Astrocyte of the spinal cord (primary cell): ENCODE measurements at places on chromosomes 1 and 21.

- no peak for DNase-seq
Measured at GRCh38 chr1:26666855-26667254, 29.0 kb upstream of the ARID1A start.

DNA sequence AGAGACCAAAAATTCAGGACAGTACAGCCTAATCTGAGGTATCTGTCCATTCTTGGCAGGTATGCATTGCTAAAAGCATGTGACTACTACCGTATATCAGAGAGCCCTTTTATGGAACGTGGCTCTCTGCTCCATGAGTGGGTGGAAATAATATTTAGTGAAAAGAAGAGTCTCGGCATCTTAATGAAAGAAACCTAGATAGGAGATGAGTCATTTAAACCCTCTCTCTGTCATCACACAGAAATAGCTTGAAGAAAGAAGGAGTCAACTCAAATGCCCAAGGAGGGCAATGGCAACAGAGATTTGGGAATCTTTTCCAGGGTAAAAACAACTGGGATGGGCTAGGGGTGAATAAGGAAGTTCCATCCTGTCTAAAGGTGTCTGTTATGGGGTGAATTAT lies 528.2 kb downstream of the SMYD3 start:
- no peak for DNase-seq

DNA sequence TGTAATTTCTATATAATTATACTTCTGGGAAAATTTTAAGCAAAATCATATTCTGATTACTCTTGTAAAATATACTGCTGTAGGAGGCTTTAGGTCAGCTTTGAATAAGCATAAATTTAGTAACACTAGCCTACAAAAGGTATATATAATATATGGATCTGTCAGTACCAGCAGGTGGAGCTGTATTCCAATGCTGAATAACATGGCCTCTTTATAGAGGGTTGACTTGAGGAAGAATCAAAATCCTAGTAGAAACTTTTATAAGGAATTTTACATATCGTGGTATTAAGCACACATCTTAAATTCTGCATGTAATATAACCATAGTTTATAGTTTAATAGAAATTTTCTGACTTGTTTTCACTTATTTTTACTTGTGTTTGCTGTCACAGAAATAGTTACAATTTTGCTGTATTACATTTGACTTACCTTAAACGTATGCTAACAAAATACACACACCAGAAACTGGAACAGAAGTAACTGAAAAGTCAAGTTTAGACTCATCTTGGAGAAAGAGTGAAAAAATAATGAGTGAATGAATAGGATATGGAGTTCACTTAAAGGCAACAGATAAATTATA lies 79.3 kb downstream of the HMCN1 start:
- DNase-seq = peak; percentile 79

- DNase-seq = peak; percentile 79
Measured at GRCh38 chr1:210400043-210400840, 71.5 kb downstream of the HHAT start.

DNA sequence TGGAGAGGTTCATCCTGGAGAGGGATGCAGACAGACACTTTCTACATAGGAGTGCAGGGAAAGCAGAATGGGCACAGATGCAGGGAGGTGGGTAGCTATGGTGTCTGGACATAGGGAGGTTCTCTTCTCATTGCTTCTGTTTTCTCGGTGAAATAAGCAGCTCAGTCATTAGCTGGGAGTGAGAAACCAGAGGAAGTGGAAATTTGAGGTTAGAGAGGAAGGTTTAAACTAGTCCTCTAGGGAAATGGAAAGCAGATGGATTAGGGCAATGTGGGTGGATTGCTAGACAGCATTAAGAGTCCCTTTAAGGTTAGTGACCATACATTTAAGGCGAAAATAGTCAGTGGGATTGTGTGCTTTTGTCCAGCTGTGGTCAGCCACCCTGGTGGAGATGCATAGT lies 39.6 kb downstream of the MPZL1 start:
- no peak for DNase-seq

- peak; percentile 73 for DNase-seq
Measured at GRCh38 chr1:109371341-109371739, 26.4 kb downstream of the SORT1 start.

DNA sequence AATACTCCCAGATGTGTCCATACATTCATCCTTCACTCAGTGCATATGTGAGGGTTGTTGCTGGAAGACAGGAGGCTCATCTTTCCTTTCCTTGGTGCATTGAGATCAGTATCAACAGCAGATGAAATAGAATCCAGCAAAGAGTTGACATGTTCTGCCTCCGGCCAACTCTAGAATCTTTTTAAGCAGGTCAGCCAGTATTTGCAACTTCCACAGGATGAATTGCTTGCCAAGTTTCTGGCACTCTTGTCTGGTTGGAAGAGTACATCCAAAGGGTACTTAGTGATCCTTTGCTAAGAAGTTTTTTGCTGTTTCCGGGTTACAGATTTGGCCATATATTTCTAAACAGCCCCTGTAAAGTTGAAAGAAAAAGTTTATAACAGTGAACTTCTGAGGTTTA lies 21.1 kb downstream of the SYNC start:
- DNase-seq = no peak

- no peak for DNase-seq
Measured at GRCh38 chr1:193614275-193614674, 427.9 kb upstream of the B3GALT2 start.

- DNase-seq = no peak
Measured at GRCh38 chr1:2462819-2463218, 13.3 kb upstream of the PLCH2 start.

GRCh38 chr1:226308166-226308722 lies 720 bp downstream of the LIN9 start:
- DNase-seq = peak; percentile 6

GRCh38 chr21:18499761-18500376 lies 96.3 kb upstream of the TMPRSS15 start:
- peak; percentile 65 for DNase-seq

DNA sequence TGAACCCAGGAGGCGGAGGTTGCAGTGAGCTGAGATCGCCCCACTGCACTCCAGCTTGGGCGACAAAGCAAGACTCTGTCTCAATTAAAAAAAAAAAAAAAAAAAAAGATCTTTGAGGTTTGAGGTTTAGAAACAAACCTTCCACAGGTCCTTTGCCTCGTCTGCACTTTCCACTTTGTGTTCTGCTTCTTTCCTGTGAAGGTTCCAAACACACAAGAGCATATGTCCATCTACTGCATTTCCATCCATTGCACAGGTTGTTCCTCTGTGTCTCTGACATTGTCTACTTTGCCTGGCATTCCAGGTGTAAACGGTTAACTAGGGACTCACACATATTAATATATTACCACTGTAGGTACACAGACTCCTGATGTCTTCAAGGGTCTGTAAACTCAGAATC lies 40.1 kb downstream of the DSTYK start:
- DNase-seq = no peak

- DNase-seq = no peak
Measured at GRCh38 chr1:81391125-81391828, 409.5 kb upstream of the ADGRL2 start.

- DNase-seq = no peak
Measured at GRCh38 chr1:102434421-102434820, 437.7 kb upstream of the OLFM3 start.

GRCh38 chr1:161096015-161096414 lies 2.1 kb upstream of the KLHDC9 start:
- no peak for DNase-seq

DNA sequence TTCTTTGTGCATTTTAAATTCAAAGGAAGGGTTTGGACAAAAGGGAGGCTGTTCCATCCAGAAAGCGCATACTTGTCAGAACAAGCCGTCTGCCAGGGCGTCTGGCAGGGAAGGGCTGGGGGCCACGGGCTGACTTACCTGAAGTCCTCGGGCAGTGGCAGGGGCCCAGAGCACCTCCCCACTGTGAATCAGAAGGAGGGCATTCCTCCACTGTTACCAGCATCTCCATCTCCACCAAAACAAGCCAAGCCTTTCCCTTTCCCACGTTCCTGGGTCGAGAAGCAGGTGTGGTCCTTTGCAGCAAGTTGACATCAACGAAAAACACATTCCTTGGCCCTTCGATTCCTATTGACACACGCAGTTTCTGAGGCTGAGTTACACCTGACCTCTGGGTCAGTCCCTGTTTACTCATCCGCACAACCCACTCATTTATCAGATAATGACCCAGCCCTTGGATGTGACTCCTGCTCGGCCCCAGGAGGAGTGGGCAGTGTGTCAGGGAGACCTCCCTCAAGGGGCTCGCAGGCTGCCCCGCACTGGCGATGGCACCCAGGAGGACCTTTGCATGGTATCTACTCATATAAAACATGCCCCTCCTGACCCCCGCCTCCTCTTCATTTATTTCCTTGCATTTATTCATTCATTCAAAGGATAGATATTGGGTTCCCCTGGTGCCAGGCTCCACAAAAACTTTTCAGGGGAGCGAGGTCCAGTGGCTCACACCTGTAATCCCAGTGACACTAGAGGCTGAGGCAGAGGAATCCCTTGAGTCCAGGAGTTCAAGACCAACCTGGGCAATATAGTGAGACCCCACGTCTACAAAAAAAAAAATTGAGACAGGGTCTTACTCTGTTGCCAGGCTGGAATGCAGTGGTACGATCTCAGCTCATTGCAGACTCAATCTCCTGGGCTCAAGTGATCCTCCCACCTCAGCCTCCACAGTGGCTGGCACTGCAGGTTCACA lies 60.2 kb downstream of the TOMM20 start:
- DNase-seq = peak; percentile 78

DNA sequence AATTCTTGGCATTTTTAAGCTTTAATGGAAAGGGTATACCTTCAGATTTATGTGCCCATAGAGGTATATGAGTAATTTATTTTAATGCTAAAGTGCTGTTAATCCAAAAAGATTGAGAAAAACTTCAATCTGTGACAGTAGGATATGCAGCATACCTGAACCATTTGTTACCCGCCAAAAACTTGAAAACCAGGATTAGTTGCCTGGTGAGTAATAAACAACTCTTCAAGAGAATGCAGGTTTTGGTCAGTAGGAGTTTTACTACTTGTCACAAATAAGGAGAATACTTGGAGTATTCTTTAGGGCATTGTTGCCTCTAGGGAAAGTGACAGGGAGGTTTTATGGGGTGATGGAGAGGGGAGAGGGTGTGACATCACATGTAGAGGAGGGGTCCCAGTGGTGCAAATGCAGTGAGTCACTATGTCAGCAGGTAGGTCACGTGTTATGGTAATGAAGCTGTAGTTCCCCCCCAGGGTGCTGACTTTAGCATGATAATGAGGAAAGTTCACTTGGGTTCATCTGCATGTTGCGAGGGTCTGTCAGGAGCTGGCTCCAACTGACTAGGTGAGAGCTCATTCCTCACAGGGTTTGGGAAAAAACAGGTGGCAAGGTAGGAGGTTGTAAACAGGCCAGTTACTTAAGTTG lies 23.1 kb downstream of the USP25 start:
- DNase-seq = no peak

GRCh38 chr21:36079010-36079649 lies 9.3 kb downstream of the CBR1 start:
- DNase-seq = no peak

DNA sequence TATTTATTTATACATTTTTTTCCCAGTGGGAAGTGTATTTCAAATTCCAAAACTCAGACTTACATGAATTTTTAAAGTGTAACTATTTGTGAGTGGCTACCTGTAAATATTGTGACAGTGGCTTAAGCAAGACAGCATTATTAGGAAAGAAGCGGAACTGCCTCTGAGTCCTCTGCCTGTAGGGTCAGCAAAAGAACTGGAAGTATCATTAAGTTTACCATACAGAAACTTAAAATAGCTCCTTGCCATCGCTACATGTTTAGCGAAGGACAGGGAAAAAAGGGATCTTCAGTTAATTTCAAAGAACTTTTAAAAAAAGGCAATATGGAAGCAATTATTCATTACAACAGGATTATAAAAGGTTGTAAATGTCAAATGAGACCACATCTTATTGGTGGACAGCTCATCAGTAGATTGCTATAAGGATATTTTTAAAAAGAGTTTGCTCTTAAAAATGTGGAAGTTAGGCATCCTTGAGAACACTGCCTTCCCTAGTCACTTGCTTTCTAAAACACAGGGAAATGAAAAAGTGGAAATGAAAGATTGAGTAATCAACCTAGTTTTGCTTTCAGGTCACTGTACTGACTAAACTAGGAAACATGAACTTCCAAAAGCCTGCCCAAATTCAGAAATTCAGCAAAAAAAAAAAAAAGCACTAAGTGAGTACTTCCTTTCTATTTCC lies 39.2 kb downstream of the NSL1 start:
- peak; percentile 8 for DNase-seq

GRCh38 chr21:42151148-42151947 lies 67.6 kb upstream of the ABCG1 start:
- DNase-seq = no peak

DNA sequence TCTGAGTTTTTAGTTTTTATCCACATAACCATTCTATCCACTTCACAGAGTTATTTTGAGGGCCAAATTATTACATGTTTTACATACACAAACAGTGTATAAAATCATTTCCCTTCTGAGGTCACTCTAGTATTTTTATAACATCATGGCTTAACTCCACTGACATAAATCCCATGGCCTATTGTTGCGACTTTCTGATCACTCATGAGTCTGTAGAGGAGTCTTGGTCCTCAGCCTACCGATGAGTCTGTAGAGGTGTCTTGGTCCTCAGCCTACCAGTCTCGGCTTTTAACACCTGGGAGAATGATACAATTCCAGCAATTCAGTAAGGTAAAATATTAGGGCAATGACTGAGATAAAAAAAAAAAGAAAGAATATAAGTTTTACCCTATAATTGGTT lies 483.7 kb downstream of the USP25 start:
- DNase-seq = no peak

- DNase-seq = no peak
Measured at GRCh38 chr21:39020751-39021477, 162.3 kb downstream of the PSMG1 start.

DNA sequence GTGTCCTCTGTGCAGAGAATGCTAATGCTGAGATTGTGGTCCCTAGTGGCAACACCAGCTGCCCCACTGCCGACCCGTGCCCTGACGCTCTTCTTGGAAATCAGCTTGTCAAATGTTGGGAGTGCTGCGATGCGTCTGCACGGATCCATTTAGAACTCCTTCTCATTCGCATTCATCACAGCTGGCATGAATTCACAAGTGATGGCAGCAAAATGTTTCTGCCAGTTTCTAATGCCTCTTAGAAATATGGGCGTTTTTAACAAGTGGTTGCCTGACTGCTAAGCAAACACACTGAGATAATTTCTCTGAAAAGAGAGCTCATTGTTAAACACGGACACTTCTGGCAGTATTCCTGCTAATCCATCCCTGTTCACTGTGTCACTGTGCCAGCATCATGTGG lies 131.9 kb upstream of the KCNJ6 start:
- no peak for DNase-seq

GRCh38 chr1:185293967-185294542 lies 23.0 kb downstream of the IVNS1ABP start:
- no peak for DNase-seq

DNA sequence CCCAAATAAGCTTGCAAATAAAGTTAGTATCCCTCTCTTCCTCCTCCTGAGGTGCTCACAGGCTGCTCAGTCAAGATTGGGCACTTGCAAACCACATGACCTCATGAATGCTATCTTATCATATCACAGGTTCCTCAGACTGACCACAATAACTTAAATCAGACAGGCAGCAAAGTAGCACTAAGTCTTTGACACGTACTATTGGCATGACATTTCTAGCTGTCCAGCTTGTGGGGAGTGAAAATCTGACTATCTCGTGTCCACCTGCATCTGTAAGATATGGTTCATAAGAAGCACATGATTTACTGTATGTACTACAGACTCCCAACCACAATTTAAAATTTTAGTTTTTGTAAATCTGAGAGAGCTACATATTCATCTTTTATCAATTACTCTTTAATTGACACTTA lies 58.0 kb upstream of the GFI1 start:
- no peak for DNase-seq

GRCh38 chr1:213049232-213049631 lies 1.8 kb upstream of the RPS6KC1 start:
- DNase-seq = no peak
